ENCODE measurements at places on chromosomes 2 and 18.
A peak's percentile ranks its signal among the peaks of the same experiment; 100 is the strongest.

GRCh38 chr2:219490186-219490585 is 8.5 kb upstream of the GMPPA start:
- no peak for DNase-seq

- no peak for DNase-seq
Measured at GRCh38 chr2:170820757-170821530, 4.3 kb downstream of the GAD1 start.

DNA sequence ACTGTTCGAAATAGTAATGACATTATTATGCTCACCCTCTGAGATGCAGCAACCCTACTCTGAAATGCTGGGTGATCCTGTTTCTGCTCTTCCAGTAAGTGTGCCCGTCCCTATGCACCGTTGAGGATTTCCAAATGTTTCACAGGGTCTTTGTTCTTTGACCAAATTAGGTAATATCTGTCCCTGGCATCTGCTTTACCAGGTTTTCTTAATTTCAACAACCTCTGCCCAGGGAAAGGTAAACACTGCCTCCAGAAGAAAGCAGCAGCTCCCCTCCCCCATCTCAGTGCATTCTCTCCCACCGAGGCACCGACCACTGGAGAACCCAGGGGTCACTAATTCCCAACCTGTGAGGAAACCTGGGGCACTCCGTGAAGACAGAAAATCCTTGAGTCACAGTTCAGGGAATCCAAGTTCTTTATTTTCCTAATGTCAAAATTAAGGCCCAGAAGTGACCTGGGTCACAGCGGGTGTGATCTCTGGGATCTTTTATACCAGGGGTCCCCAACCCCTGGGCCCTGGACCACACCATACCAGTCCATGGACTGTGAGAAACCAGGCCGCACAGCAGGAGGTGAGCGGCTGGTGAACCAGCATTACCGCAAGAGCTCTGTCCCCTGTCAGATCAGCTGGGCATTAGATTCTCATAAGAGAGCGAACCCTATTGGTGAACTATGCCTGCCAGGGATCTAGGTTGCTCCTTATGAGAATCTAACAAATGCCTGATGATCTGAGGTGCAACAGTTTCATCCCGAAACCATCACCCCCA is 1.2 kb upstream of the GRB14 start:
- no peak for DNase-seq

DNA sequence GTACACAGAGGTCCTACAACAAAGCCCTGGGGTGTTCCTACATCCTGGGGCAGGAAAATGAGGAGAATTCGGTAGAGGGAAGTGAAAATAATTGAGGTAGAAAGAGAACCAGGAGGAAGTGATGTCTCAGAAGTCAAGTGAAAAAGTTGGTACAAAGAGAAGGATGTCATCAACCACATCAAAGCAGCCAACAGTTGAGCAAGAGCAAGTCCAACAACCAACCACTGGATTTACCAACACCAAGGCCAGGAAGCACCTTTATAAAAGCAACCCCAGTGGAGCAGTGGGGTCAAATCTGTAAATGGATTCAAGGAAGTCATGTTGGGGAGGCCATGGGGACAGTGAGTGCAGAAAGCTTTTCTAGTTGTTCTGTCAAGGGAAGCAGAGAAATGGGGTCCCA is 360.4 kb downstream of the ZNF516 start:
- no peak for DNase-seq

- no peak for DNase-seq
Measured at GRCh38 chr18:13254971-13255927, 36.7 kb downstream of the LDLRAD4 start.

- DNase-seq = no peak
Measured at GRCh38 chr2:54864727-54865126, 141.3 kb downstream of the EML6 start.

DNA sequence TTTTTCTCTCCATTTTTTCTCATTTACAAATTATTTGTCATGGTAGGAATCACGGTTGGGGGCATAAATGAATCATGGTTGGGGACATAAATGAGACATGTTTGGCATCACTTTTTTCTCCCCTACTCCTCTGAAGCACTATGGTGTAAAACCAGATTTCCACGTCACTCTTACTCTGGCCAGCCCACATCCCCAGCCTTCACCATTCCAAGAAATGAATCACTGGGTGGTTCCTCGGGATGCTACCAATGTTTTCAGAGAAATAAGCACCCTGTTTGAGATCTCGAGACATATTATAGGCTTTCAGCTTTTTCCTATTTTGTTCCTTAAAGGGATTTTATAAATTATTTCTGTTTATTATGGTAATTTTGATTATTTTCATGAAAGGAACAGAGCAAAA is 155.0 kb upstream of the SLC8A1 start:
- DNase-seq = no peak

DNA sequence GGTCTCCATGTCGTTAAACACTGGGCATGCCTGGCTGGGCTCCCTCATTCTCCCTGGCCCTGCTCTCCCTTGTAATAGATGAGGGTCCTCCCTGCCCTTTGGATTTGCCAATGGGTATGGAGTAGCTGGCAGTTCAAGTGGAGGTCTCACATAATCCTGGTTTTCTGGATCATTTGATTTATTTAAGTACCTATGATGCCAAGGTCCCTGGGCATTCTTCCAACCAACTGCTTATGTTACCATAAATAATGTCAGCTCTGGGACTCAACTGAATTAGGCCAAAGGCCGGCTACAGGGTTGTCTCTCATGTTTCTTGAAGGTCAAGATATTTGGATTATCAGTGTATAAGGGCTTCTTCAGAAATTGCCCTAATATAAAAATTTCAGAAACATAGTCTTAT is 104.9 kb upstream of the LYPD6 start:
- DNase-seq = no peak

DNA sequence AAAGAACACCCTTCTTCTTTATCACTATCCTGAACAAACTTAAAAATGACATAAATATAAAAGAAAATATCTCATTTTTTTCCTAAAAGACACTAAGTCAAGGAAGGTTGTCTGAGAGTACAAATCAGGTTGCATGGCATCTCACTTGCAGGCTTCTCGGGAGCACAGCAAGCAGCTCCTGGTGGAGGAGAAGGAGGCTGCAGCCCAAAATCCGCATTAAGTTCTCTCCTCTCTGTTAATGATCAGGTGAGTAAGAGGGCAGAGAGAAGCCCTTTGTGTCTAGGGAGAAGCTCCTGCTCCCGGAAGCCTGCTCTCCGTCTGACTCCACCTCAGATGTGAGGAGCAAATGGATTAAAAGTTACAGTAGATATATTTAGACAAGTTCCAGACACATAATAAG is 35.0 kb upstream of the DOK6 start:
- DNase-seq = no peak

DNA sequence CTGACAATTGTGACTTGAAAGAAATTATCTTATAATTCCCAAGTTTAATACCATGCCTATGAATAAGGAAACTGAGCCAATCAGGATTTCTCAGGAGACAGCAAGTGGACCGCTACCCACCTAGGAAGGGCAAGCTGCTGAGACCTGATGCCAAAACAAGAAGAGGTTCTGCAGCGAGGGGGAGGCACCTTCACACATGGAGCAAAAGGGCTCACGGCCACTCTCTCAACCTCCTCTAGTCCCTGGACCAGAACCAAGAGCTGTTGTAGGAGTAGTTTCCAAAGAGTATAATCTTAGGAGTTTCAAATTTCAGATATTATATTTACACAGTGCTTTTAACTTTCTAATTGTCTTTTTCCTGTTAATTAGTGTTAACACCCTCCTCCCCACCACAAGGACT is 154.7 kb upstream of the ETAA1 start:
- DNase-seq = no peak

DNA sequence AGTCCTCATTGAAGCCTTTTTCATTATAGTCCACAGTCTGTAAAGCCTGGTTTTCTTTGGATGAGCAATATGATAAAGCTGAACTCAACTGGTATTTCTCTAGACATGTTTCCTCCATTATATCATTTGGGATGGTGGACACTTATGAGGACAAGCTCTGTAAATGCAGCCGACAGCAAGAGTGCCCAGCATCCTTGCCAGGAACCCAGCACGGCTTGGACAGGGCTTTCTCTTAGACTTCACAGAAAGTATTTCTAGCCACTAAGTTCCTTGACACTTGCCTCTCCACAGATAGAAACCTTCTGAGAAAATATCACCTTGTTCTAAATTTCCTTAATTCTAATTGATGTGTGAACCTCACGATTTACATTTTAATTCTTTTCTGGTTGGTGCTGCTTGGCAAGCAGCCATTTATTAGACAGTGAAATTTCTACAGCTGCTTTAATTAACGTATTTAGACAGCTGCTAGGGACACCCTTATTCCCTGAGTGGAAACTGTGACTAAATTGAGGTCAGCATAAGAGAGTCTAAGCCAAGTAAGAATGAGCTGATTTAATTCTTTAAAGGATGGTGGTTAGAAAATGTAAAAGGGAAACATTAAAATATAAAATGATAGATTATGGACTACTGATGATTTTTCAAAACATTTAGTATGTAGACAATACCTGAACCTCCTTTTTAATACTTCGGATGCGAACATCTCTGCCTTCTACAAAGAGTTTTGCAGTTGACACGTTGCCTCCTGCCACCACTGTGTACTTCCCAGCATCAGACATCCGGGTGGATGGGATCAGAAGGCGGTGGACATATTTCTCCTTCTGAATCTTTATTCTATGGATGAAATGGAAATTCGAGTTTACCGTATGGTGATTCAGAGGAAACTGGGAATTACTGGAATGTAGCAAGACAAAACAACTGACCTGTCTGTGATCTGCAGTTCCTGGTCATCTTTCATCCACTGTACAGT is 39.8 kb downstream of the TTN start:
- DNase-seq = no peak

DNA sequence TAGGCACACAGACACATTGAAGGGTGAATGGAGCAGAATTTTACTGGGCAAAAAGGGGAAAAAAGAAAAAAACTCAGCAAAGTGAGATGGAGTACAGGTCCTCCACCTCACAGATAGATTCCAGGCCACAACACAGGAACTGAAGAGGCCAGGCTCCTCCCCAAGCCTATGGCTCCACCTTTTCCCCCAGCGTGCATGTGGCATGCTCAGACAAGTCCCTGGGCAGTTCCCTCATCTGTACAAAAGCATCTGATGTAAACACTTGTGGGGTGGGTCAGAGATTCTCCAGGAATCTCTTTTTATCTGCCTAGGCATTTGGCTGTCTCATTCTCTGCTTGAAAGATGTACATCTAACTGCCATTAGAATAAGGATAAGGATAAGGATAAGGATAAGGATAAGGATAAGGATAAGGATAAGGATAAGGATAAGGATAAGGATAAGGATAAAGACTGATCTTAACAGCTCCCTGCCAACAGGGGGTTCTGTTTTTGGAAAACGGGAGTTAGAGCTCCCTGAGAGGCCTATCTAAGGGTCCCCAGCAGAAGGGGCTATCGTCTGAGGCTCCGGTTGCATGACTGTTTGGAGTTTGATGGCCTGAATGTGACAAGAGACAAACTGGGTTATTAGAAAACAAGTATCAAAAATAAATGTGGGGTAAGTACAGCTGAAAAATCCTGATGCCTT is 17.2 kb upstream of the ASXL3 start:
- DNase-seq = peak; percentile 45

GRCh38 chr2:54054774-54055173 is 60.6 kb upstream of the ACYP2 start:
- no peak for DNase-seq

GRCh38 chr18:8484951-8485350 is 124.3 kb upstream of the RAB12 start:
- DNase-seq = no peak

GRCh38 chr2:54966837-54967236 is 83.4 kb downstream of the RTN4 start:
- DNase-seq = no peak

DNA sequence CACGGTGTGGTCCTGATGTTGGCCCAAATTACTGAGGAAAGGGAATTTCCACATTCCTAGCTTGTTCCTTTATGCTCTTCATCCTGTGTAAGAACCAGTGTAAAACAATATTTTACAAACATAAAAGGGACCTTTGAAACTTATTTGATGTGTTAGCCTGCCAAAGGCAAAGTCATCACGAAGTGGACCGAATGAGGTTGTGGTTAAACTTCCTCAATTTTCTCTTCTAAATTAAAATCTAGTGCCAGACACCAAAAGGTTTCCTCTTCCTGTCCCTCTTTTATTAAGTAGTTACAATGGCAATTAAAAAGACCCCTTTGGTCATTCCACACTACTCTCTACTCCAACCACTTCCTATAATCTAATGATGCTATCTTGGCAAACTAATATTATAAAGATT is 279.8 kb downstream of the AFF3 start:
- peak; percentile 15 for DNase-seq

DNA sequence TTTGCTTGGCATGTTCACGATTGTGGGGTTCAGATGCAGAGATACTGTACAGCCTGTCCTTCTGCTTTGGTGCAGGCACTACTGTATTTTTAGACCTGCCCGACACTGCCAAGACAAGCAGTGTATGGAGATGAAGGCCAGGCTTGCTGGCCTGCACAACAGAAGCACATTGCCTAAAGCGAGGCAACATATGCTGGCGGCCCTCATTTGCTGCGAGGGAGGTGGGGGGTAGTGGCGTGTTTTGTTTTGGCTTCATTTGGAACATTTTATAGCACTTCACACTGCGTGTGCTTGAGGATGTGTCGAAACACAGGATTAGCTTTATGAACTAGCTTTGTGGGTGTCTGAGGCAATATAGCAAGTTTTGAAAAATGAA is 27.0 kb downstream of the TMEM182 start:
- no peak for DNase-seq

GRCh38 chr2:190181123-190181669 is 118.7 kb upstream of the MSTN start:
- DNase-seq = no peak

GRCh38 chr2:136332436-136333095 is 214.6 kb upstream of the CXCR4 start:
- no peak for DNase-seq

GRCh38 chr2:239181074-239181902 is 219.5 kb downstream of the HDAC4 start:
- DNase-seq = no peak

GRCh38 chr2:73081181-73081671 is 9.7 kb upstream of the SFXN5 start:
- DNase-seq = no peak

Data from GDM1 (cell line).